ENCODE measurements at places on chromosomes 7 and 10.

DNA sequence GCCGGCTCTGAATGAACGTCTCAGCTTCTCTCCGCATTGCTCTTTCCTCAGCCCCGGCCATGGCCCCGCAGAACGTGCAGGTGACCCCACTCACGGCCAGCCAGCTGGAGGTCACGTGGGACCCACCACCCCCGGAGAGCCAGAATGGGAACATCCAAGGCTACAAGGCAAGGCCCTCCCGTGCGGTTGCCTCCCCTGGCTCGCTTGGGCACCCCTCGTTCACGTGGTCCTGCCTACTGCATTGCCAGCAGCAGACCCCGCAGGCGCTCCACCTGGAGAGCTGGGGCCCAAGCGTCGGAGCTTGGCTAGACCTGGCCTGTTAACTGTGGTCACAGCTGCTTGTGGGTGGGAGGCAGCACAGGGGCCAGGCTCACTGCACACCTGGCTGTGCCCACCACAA, 476.3 kb upstream of the FOXK1 start:
- DNase-seq, result no peak

DNA sequence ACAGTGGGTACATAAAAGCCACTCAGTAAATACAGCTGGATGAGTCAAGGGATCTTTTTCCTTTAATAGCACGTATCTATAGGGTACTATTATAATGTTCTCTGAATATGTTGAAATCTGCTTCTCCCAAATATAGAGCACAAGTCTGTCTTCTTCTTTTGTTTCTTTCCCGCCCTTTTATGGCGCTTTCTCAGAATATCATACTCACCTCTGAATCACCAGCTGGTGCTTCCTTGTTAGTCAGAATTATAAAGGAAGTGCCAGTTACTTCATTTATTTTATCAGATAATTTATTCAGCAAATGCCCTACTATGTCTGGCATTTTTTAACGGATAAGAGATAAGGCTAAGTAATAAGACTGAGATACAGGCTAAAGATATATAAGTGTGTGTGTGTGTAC, 772.9 kb downstream of the SORCS3 start:
- DNase-seq, result no peak

DNA sequence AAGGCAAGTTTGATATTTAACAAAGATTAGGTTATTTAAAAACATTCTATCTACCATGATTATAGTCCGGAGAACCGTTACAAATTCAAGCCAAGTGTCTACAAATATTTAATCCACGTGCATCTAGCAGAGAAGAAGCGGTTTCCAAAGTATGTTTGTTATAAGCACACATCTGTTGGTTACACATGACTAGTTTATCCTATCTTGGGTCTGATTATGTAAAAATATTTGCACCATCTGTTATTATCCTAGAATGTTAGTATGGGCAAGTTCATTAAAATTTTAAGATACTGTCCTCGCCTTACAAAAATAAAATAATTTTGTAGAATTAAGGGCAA, 289.2 kb upstream of the VSTM2A start:
- DNase-seq, result no peak

DNA sequence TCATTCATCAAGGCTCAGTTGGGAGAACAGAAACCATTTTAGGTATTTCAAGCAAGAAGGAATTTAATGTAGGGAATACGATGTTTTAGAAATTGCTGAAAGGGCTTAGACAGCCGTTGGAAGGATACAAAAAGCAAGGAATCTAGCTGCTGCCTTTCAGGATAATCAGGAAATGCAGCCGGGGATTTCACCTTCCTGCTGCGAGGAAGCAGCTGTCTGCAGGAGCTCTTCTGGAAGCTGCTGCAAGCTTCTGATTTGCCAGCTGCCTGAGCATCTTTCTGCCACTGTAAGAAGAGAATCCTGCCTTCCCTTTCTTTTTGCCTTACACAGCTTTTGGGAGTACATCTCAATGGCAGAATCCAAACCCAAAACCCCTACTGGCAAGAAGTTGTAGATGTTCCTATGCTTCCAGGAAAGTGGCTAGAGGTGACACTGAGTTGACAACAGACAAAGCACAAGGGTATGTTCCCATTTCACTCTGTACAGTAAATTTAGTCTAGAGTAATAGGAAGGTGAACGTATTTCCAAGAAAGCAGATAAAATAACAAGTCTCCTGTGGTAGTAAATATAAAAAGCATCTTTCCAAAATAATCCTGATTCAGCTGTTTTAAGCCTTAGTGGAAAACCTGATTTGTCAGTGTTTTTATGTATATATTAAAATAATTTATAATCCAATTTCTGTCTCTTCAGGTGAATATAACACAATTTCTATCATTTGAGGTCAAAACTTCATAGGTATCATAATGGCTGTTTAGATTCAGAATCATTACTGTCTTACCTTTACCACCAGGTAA, 148.4 kb upstream of the LRGUK start:
- no peak for DNase-seq

- no peak for DNase-seq
Observed at GRCh38 chr10:35487336-35488034, 117.7 kb upstream of the GJD4 start.

DNA sequence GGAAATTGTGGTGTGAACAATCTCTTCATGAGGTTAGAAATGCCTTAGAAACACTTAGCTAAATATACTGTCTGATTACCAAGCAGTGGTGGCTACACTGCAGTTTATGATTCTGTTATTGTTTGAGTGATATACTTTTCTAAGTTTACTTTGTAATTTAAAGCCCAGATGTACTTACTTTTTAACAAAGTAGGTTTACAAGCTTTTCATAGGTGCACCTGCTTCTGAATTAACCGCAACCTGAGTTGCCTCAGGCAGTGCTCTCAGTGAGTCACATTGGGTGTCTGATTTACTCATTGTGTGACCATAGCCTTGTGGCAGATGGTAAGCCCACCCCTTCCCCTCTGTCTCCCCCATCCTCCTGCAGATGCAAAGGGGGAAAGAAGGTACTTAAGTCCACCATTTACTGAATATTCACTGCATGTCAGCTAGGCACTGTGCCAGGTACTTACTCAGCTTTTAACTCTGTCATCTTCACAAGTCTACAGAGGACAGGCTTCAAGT, 9.0 kb downstream of the MTURN start:
- no peak for DNase-seq

DNA sequence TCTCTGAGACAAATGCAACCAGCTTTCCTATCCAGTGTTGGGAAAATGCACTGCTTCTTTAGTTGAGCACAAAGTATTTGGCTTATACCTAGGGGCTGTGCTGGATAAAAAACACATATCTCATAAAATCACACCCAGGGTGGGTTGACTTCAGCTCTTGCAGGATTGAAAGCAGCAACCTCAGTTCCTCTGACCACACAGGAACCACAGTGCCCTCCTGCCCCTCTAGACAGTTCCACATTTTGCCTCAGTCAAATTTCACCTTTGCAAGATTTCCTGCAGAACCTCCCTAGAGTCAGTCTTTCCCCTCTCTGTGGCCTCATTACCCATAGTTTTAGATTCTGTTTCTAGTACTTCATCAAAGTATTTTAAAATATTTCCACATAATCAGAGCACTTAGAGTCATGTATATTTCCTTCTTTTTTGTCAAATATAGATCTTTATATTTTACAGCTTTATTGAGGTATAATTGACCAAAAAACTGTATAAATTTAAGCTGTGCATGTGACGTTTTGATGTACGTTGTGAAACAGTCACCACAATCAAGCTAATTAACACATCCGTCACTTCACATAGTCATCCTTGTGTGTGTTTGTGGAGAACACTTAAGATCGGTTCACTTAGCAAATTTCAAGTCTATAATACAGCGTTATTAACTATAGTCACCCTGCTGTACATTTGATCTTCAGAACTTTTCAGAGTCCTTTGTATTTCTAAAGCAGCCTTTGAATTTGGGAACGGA, 37.0 kb upstream of the EGR2 start:
- no peak for DNase-seq

DNA sequence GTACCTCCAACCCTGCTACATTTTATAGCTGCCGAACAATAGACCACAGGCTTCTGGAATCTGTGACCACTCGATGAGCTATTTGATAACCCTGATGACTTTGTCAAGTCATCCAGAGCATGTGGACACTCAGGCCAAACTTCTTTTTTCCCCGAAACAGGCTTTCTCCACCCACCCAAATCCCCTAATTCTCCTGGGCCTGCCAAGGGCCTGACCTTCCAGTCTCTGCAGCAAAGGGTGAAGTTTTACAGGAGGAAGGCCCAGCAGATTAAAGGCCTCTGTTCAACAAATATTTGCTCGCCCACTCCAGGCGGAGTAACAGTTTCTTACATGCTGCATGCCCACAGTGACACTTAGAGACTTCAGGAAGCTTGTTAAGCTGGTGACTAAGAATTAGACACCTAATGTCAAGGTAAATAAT, 2.0 kb downstream of the JCAD start:
- no peak for DNase-seq

GRCh38 chr10:89924261-89924660, 222.9 kb downstream of the KIF20B start:
- DNase-seq, result no peak

DNA sequence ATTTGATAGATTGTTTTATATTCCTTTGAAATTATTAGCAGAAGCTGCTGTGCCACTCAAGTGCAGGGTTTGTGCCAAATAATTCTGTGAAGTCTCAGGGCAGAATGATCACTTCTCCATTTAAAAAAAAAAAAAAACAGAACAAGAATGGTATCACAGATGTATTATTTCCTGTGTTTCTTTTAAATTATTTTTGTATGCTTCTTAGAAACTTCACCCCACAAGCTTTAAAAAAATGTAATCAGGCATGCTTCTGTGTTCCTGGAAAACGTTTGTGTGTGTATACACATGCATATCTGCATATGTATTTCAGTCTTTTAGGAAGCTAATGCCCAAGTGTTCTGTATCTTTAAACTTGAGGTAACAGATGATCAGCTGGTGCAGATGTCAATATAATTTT, 6.3 kb upstream of the CD36 start:
- no peak for DNase-seq

- DNase-seq, result no peak
Observed at GRCh38 chr7:24591152-24591551, 17.9 kb downstream of the PALS2 start.

GRCh38 chr7:41881331-41882130, 178.6 kb upstream of the INHBA start:
- DNase-seq, result no peak

- DNase-seq, result no peak
Observed at GRCh38 chr7:52771177-52771576, 264.3 kb upstream of the POM121L12 start.

GRCh38 chr10:86594535-86594934, 59.8 kb upstream of the OPN4 start:
- DNase-seq, result no peak

- no peak for DNase-seq
Observed at GRCh38 chr7:151851145-151851751, 25.7 kb downstream of the PRKAG2 start.

GRCh38 chr7:13874783-13875182, 114.7 kb downstream of the ETV1 start:
- no peak for DNase-seq
